Liver (tissue), 10 donors: ENCODE measurements at places on chromosomes 6 and 20. TPM values are rescaled to one million over a fixed set of nuclear protein-coding genes. Genes with fewer than 3 reads are reported as not detected.

Gene PPP1R3G
- total RNA-seq: 3.0 TPM

Gene PKHD1
- total RNA-seq: 5.6 TPM

Gene TMC2
- not detected for total RNA-seq

Gene MLN
- total RNA-seq: not detected

Gene MEP1A
- not detected for total RNA-seq

Gene RSPO4
- total RNA-seq: not detected

Gene TNXB
- total RNA-seq: 17.1 TPM

Gene MATN4
- not detected for total RNA-seq

Gene TREML2
- 0.42 TPM for total RNA-seq

Gene GPLD1
- 24.0 TPM for total RNA-seq

DNA sequence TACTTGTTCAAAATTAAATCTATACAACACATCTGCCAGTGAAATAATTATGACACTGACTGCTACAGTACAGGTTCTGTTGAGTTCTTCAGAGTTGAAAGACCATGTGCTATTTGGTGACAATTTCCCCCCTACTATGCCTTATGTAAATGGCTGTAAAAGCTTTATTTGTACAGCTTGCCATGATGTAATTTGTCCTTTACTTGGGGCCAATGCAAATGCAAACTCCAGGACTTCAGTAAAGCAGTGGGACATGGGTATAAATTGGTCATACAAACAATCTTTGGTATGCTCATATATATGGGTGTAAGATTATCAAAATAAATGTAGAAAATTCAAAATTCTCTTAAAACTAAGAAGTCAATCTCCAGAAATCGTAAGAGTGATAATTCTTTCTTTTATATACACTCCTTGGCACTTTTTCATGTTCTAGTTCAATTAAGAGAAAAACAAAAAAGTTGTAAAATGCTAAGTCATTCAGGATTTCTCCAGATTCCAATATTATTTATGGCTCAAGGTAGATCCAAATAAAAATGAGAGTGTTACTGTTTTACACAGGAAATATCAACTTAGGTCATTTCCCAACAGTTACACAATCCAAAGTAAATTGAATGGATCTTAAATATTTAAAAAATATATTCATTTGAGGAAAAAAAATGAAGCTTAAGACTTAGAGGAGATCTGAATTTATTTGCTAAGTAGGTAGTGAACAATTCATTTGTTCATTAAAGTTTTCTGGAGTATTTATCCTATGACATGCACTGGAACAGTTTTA, 1310.5 kb upstream of the CITED2 start:
- DNase-seq: no peak

GRCh38 chr6:88725111-88725975, 238.1 kb downstream of the RNGTT start:
- no peak for DNase-seq

DNA sequence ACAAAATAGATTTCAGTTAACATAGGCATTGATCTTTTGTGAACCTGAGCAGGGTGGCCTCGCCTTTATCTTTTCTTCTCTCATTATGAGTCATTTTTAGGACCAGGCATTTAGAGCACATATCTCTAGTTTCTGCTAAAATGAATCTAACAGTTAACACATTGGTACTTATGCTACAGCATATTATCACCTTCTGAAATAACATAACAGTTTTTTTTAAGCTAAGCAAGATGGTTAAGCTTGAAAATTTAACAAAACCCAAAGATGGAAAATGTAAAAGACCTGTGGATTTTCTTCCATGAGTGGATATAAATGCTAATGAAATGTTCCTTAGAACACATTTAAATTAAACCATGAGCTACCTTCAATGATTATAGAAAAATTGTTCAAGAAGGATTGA, 487.1 kb upstream of the RNF217 start:
- DNase-seq: no peak

GRCh38 chr20:1301031-1301529, 27.9 kb downstream of the SDCBP2 start:
- no peak for DNase-seq

GRCh38 chr6:105881608-105882007, 204.5 kb upstream of the PRDM1 start:
- no peak for DNase-seq

DNA sequence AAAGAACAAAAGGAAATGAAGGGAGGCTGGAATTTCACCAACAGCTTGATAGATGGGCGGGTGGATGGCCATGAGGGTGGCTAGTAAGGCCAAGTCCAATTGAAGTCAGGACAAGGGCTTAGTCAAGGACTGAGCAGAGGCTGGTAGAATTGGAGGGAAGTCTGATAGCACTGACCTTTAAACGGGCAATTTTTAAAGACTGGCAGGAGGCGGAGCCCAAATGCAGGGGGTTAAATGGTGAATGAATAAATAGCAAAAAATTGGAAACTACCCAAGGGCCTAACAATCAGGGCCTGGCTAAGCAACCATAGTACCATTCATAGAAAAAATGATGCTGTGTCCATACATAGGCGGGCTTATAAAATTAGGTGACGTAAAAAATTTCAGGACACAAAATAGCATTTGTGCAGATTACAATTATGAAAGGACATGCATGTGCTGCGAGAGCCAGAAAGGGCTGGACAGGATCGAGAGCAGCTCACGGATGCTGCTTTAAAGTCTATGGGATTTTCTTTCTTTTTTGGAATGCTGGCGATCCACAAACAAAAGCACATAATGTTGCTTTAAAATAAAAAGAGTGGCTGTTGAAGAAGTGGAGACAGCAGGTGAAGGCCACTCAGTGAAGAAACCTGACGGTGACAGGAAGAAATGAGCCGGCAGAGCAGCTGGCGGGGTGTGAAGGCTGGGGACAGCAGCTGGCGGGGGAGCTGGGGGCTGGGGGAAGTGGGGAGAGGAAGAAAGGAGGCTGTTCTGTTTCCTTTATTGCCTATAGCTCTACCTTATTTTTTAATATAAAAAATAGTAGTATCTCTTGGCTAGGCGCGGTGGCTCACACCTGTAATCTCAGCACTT, 42.8 kb upstream of the TAF8 start:
- no peak for DNase-seq

- no peak for DNase-seq
Measured at GRCh38 chr20:47561180-47561579, 59.5 kb downstream of the NCOA3 start.

- DNase-seq: no peak
Measured at GRCh38 chr6:38193051-38193450, 373.5 kb downstream of the ZFAND3 start.

- no peak for DNase-seq
Measured at GRCh38 chr6:138028893-138029292, 78.3 kb downstream of the PERP start.

GRCh38 chr6:41503827-41504465, 42.2 kb upstream of the FOXP4 start:
- DNase-seq: no peak

GRCh38 chr6:13332349-13332706, 4.0 kb upstream of the TBC1D7 start:
- no peak for DNase-seq

- DNase-seq: peak; percentile 43
Measured at GRCh38 chr6:159169193-159169555, at the start of gene FNDC1. TSS of gene FNDC1 (plus strand) at chr6:159169400. CDS start at chr6:159169597, 197 bp downstream.

DNA sequence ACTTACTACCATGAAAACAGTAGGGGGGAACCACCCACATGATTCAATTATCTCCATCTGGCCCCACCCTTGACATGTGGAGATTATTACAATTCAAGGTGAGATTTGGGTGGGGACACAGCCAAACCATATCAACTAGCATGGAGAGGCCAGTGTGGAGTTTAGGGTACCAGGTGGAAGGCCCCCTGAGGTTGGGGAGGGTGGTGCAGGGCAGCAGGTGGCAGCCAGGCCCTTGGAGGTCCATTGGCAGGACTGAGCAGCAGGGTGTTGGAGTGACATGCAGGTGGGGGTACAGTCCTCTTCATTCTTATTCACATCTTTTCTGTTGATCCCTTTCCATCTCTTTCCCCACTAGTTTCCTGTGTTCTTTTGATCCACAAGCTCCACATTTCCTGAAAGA, 42.9 kb downstream of the PHACTR3 start:
- DNase-seq: peak; percentile 3

DNA sequence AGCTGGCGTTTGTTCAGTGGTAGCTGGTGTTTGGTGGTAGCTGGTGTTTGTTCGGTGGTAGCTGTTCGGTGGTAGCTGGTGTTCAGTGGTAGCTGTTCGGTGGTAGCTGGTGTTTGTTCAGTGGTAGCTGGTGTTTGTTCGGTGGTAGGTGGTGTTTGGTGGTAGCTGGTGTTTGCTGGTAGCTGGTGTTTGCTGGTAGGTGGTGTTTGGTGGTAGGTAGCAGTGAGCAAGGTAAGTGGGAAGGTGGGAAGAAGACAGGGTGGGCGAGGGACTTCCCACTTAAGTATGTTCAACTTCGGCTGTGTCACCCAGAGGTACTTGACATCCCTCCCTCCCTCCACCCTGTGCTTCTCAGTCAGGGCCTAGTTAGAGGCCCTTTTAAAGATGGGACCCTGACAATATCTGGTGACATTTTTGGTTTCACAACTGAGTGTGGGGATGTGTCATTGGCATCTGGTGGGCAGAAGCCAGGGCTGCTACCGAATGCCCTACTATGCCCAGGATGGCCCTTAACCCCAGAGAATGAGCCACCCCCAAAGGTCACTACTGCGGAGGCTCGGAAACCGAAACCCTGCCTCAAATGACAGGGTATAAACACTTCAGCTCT, 47.3 kb downstream of the BMP7 start:
- no peak for DNase-seq

DNA sequence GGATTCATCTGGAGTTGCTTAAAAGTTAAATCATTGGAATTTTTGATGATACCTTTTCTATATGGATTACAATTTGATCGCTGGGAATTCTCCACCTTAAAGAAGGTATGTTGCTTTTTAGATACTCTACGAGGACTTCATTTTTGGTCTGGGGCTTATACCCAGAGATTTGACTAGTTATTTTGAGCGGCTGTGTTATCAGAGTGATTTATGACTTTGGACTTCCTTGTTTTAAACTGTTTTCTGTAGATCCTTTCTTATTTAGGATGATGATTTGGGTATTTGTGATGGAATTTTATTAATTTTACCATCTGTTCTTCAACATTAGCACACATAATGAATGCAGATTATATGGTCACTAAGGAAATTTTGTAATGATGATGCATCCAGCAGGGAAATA, 75.2 kb downstream of the SOX4 start:
- no peak for DNase-seq

GRCh38 chr20:47785854-47786764, 828 bp upstream of the SULF2 start:
- DNase-seq: peak; percentile 58

GRCh38 chr20:50879649-50880550, 51.3 kb downstream of the ADNP start:
- no peak for DNase-seq

DNA sequence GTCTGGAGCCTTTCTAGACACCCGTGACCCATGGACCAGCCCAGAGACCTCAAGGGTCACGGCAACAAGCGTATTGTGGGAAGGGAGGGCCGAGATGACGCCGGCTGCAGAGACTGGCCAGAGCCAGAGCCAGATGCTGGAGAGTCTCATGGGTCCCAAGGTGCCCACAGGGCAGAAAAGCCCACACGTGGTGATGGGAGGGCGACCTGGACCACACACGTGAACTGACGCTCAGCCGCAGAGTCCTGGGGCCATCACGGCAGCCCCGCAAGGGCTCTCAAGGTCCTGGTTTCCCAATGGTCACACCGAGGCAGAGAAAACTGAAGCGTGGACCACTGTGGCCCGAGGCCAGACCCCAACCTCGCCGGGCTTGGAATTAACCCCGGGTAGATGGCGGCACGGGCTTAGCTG, 92.6 kb downstream of the YTHDF1 start:
- DNase-seq: no peak

DNA sequence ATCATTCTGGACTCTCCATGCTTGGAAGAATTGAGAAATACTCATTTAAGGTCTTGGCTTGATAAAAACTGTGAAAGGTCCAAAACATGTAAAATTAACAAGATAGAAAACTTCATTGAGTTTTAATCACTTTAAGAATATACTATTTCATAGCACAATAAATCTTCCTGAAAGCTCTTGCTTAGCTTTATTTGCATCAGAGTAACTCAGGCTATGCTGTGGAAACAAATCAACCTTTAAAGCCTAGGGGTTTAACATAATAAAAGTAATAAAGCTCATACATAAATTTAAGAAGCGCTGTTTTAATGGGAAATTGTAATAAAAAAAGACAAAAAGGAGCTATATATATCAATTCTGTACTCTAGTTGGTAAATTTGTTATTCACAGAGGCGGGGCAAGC, 77.2 kb upstream of the PTCHD4 start:
- DNase-seq: no peak

- peak; percentile 55 for DNase-seq
Measured at GRCh38 chr20:23668477-23668951, 20.3 kb downstream of the CST4 start.

- no peak for DNase-seq
Measured at GRCh38 chr6:29507319-29507718, 19.6 kb upstream of the MAS1L start.

DNA sequence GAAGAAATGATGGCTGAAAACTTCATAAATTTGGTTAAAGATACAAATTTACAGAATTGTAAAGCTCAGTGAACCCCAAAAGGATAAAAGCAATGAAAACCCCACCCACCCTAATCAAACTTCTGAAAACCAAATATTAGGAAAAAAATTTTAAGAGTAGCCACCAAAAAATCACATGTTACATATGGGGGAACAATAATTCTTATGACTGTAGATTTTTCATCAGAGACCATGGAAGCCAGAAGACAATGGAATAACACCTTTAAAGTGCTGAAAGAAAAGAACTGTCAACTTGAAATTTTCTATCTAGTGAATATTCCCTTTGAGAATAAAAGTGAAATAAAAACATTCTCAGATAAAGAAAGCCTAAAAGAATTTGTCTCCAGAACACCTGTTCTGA, 24.4 kb downstream of the PROCR start:
- DNase-seq: no peak

DNA sequence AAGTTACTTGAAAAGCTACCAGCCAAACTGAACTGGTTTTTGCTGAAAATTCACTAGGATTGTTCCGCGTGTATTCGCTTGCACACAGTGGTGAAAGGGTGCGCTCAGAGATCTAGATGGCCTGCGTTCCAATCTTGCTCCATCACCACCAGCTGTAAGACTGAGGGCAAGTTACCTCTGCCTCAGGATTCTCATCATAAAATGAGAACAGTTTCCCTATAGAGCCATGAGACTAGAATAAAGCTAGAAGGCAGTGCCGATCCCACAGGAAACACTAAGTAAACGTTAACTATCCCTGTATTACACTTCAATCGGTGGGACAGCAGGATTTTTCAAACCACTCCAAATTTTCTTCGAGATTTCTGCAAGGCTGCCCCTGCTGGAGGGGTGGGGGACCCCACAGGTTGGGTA, 838 bp downstream of the AHCY start:
- no peak for DNase-seq
